Trophoblast cell (in vitro differentiated cells and primary cell): ENCODE measurements at places on chromosomes 1 and 21.
A peak's percentile ranks its signal among the peaks of the same experiment; 100 is the strongest.

DNA sequence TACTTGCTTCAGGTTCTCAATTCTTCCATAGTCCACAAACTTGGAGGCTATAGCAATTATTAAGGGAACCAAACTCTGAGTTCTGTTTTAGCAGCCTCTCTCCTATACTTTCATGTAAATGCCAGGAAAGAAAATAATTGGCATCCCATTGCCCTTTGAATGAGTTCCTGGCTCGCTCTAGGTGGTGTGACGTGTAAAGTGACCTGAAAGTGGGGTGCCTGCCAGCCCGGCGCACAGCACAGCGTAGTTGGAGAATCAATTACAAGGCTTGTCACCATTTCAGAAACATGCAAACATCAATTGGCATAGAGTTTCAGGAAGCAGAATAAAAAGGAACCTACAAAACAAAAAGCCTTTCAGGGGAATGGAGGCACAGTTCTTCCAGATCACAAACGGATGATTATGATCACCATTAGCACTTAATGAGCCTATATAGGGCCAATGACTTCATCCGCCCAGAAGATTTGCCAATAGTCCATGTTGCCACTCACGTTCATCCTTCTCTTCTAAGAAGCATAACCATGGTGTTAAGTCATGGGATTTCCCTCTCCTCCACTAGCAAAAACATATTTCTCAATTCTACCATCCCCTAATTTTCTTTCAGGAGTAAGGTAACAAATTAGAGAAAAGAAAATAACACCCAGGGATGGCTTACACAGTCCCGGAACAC is 354.6 kb upstream of the ADGRL2 start:
- DNase-seq = no peak

DNA sequence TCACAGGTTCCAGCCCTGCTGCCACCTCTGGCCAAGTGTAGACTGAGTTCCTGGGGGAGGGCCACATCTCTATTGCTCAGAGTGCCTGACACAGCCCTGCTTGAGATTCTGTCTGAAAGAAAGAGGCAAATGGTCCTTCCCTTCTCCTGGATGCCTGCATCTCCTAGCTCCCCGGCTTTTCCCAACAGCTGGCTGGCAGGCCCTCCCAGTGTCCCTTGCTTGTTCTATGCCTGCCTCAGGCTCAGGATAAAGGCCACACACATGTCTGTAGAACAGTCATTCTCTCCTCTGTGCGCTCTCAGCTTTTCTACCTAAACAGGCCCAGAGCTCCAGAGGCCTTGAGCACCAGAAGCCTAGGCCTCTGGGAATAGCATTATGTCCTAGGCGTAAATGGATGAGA is 343.4 kb upstream of the USP24 start:
- no peak for DNase-seq

GRCh38 chr1:56780826-56781225 is 38.4 kb downstream of the FYB2 start:
- no peak for DNase-seq

DNA sequence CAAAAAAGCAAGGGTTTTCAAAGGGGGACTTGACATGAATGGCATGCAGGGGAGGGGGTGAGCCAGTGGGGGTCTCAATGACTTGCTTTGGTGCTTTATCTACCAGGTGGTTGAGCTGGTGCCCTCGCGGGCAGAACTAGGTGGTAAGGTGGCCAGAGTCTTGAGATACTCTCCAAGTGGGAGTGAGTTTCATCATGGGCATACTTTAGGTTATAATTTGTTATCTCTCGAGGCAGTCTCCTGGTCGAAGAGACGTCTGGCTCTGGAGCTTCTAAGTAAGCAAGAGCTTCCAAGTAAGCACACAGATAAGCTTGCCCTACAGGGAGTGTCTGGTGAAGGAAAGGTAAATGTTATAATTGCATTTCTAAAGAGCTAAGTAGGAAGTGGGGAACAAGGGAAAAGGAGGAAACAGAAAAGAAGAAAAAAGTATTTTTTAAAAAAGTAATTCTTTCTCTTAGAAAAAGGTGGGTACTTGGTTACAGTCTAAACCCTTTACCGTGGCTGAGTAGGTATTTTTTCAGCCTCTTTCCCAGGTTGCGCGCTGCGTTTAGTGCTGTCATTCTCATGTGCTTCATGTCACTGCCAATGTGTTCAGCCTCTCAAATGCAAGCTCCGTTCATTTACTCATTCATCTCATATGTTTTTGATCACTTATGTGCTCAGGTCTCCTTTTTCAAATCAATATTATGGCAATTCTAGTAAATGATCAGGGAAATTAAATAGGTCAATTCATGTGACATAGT is 31.6 kb upstream of the DNAJC6 start:
- DNase-seq = peak; percentile 59

DNA sequence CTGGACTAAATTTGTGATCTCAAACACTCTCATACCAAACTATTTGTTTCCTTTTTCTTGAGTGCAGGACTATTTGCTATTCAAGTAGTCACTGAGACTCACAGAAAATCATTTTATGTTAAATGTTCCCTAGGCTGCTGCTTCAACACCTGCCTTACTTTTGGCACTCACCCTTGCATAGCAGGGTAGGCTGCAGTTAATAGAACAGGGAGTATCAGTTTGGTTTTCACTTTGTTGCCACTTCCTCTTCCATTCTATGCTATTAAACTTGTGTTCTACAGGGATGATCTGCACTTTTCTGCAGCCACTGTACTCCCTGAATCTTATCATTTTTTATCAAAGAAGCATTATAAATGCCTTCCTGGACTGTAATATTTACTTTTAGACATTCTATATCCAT is 148.7 kb upstream of the PRMT6 start:
- DNase-seq = no peak

- no peak for DNase-seq
These were observed 213.7 kb downstream of the SDCCAG8 start for GRCh38 chr1:243469497-243469896.

DNA sequence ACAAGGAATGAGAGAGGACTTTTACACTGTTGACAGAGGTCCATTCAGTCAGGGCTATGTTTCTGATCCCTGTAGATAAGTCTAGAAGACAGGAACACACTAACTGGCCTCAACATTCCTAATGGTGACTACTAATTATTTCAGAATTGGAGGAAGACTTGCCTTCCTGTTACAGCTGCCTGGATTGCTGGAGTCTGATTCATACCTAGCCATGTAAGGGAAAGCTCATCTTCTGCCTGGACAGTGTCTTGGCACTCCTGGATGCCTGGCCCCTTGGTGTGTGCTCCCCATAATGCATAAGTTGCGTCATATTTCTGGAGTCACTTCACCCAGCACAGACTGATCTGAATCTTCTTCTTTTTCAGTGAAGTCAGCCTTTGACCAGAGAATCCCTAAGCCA is 326.0 kb upstream of the RUNX1 start:
- peak; percentile 50 for DNase-seq

GRCh38 chr1:40884055-40884795 is 22.1 kb upstream of the CITED4 start:
- DNase-seq = no peak

DNA sequence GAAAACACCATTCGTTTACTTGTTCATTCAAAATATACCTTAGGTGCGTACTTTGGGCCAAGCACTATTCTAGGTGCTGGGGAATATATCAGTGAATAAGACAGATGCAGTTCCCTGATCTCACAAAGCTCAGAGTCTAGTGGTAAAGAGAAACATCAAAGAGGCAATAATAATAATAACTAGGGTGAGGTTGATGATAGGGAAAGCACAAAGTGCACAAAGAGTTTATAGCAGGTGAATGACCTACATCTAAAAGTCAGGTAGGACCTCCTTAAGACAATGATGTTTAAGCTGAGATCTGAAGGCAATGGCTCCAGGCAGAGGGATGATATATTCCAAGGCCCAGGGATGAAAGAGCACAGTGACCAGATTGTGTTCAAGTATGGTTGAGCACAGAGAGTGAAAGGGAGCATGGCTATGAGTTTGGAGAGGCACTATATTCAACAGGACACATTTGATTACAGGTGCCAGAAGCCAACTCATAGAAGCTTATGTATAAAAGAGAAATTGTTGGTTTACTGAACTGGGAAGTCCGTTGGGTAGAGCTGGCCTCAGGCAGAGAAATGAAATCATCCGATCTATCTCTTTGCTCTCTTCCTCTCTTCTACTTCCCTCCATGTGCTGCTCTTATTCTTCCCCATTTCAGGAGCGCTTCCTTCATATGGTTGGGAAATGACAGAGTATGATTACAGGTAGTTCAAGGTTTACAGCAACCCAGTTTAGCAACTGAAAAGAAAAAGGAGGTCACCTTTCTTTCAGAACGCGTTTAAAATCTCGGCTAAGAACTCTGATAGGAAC is 23.0 kb upstream of the CCT8 start:
- no peak for DNase-seq

DNA sequence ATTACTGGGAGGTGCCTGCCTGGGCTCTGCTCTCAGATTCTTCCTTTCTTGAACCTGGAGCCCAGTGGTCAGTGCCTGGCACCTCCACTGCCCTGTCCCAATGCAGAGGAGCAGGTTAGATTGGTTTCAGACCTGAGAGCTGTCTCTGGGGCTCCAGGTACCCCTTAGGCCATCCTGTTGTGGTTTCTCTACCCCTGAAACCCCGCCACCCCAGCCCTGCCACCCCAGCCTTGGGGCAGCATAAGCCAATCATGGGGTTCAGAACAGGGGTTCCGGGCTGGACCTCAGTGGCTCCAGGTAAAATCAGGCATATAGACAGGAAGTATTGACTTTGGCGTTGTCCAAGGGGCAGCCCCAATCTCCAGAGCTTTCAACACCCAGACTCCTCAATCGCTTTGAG is 3.2 kb upstream of the SLC6A9 start:
- DNase-seq = no peak

GRCh38 chr1:113073479-113073950 is 517 bp downstream of the LRIG2 start:
- DNase-seq = peak; percentile 64

GRCh38 chr21:29117372-29117955 is 13.0 kb upstream of the MAP3K7CL start:
- DNase-seq = no peak

- DNase-seq = no peak
These were observed 17.0 kb downstream of the GPBP1L1 start for GRCh38 chr1:45669379-45669778.

DNA sequence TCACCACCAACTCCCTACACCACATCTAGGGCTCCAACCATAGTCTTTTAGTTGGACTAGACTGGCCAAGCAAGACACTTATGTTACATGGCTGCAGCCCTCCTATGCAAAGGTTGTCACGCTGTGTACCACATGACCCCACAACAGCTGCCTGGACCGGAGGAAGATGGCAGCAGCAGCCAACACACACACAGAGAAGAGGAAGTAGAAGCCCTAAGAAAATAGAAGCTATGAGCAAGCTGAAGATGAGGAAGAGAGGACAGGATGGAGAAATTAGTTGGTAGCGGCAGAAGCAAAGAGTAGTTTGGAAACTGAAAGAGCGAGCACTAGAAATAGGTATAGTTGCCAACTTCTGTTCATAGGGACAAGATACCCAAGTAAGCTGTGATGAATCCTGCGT is 60.8 kb upstream of the RALGPS2 start:
- DNase-seq = no peak

DNA sequence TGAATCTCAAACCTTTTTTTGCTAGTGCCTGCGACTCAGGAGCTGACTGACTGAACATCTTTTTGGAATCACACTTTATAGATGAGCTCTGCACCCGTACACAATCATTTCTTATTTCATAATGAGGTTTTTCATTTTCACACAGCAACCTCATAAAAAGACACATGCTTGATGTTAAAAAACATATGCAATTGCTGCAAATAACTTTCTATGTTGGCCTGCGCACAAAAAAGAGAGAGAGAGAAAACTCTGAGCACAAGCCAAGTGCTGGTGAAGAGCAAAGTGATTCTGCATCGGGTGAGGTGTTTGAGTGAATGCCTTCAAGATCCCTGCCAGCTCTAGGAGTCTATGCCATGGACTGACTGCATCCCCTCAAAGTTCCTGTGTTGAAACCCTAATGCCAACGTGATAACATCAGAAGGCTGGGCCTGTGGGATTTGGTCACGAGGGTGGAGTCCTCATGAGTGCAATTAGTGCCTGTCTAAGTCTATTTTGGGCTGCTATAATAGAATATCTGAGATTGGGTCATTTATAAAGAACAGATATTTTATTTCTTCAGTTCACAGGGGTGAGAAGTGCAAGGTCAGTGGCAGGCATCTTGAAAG is 36.6 kb downstream of the C1orf87 start:
- DNase-seq = no peak

GRCh38 chr1:228219962-228220780 is 12.3 kb downstream of the OBSCN start:
- DNase-seq = no peak

DNA sequence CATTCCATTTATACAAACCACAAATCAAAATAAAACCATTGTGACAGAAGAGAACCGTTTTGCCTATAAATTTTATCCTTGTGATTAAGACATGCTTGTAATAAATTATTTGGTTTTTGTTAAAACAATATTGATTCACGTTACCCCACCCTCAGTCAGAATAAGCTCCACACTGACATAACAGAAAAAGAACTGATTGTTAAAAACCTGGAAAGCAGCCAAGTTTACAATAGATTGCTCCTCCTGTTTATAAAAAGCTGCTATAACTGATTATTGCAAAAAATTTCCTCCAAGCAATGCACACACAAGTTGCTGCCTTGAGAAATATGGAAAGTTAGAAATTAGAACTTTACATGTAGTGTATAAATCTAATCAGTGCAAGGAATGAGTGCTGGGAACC is 263.5 kb downstream of the SETD4 start:
- no peak for DNase-seq

DNA sequence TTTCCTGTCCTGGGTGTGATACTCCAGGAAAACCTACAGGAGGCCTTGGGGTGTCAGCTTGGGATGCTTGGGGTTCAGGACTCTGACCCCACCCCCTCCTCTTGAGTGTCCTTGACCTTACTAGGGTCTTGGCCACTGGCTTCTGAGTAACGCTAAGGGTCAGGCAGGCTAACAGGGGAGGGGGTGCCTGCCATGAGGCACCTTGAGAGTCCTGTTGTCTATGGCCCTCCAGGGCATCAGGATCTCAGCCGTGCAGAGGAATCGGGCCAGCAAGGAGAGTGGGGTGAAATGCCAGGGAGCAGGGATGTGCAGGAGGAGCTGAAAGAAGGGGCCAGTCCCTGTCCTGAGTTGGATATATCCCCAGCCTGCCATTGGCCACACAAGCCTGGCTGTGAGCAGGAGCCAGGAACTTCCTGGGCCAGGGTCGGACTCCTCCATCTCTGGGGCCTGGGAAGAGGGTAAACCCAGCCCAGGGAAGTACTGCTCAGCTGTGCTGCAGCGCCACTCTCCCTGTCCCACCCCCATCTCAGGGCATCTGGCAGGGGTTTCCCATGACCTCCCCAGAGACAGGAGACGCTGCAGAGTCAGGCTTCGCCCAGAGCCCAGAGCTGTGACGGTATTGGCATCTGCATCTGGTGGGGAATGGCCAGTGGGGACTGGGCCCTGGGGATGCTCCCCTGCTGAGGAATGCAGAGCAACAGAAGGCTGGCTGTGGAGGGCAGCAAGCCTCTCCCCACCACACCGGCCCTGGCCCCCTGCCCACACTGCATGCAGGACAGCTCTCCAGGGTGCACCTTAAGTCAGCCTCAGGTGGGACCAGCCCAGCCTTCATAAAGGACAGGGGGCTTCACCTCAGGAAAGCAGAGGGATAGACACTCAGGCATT is 6.3 kb downstream of the KIF21B start:
- no peak for DNase-seq

- no peak for DNase-seq
These were observed 29.4 kb upstream of the PIGC start for GRCh38 chr1:172473302-172473701.

- no peak for DNase-seq
These were observed 245.6 kb downstream of the RRAGC start for GRCh38 chr1:38613996-38614395.
